ENCODE measurements at places on chromosomes 2 and 18. TPM values are rescaled to one million over a fixed set of nuclear protein-coding genes. Genes with fewer than 3 reads are reported as not detected.

The LBX2 gene
- 1.6 TPM for total RNA-seq

The TWIST2 gene
- 18.1 TPM for total RNA-seq

The ARHGAP28 gene
- 1.1 TPM for total RNA-seq

The SLC39A6 gene
- total RNA-seq: 4.5 TPM

The CPO gene
- not detected for total RNA-seq

The MYCN gene
- total RNA-seq: 7.0 TPM

The TDRD15 gene
- 0.32 TPM for total RNA-seq

The CYRIA gene
- total RNA-seq: 2.2 TPM

The ZNF532 gene
- 26.9 TPM for total RNA-seq

All from transverse colon (tissue), 4 donors.